ENCODE measurements at places on chromosomes 1 and 21.
A peak's percentile ranks its signal among the peaks of the same experiment; 100 is the strongest.

- DNase-seq = no peak
Measured at GRCh38 chr1:2271841-2272655, 43.9 kb downstream of the SKI start.

DNA sequence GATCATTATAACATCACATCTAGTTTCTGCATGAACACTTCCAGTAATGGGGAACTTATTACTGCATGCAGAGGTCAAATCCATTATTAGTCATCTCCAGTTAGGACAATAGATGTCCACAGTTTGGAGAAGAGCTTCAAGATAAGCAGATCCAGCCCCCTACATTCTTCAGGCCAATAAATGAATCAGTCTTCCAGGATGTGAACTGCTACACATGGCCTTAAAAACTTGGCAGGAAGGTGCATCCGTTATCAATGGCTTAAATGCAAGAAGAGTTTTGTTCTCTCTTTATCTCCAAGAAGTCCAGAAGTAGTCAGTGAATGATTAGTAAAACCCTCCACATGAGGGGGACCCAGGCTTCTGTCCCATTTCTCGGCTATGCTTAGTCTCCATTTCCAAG, 70.8 kb downstream of the DMRTA2 start:
- DNase-seq = no peak

DNA sequence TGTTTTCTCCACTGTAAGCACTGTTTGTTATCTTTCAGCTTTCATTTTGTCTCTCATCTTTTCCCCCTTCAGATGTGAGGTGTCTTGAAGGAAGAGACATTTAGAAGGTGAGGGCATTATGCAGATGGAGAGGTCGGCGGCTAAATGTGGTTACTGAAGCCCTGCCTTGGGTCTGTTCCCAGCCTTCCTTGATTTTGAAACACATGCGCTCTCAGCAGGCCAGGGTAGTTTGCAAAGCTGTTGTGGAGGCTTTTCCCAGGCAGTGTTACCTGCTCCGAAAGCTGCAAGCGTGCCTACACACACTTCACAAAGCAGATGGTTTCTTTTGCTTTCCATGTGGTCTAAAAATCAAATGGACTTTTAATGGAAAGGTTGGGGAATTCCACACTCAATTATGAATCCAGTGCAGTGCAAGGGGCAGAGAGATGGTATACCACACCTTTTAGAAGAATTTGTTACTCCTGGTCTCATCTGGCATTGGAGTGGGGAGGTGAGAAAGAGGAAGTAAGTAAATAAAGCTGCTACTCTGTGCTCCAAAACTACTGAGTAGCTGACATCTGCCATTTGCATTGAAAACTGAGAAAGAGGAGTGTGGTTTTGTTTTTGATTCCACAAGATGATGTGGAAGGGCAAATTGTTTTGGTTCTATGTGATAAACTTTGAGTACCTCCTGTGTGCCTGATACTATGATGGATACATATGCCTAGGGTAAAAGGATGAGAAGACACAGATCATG, 91.9 kb downstream of the NFIA start:
- DNase-seq = no peak

- peak; percentile 55 for DNase-seq
Measured at GRCh38 chr1:43704838-43705237, 2.5 kb upstream of the ST3GAL3 start.

DNA sequence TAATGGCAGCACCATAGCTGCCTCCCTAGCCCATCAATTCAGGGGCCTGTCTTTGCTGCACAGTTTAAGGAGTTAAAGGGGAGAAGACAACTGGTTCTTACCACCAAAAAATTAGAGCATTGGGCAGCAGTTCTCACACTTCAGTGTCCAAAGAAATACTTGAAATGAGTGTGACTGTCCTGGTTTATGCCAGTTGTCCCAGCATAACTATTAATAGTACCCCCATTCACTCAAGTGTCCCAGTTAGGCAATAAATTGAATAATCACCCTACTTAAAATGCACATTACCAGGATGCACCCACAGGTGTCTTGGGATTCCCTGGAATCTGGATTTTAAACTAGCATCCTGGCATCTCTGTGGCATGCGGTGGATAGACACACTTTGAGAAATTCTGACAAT, 51.1 kb downstream of the FAM163A start:
- DNase-seq = no peak

DNA sequence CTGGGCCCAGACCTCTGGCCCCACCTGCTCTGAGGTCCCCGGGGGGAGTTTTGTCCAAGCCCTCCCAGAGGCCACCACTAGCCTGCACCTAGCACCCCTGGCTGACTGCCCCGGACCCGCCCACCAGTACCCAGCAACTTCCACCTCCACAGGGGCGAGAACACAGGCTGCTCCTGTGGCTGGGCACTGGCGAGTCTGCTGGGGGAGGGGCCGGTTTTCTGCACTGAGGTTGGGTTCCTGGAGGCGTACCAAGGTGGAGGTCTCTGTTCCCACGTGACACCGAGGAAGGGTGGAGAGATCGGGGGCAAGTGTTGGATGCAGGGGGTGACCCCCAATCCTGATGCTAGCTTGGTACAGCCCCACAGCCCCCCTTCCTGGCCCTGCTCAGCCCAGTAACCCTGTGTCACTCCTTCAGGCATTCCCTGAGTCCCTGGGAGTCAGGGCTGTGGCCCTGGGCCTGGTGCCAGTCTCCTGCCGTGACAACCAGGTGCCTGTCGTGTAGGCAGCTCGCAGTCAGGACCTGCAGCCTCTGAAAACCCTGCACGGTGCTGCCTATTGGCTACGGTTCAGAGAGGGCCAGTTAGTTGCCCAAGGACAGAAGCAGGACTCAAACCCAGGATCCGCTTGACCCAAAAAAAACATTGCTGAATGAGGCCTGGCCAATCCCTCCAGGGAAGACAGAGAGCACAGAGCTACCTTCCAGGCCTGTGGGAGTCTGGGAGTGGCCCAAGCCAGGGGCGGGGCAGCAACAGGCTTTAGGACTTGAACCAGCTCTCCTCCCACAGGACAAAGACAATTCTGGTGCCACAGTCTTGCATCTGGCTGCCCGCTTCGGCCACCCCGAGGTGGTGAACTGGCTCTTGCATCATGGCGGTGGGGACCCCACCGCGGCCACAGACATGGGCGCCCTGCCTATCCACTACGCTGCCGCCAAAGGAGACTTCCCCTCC, 3.1 kb downstream of the ESPN start:
- DNase-seq = no peak

GRCh38 chr1:51558375-51558924, 39.4 kb upstream of the EPS15 start:
- peak; percentile 74 for DNase-seq

DNA sequence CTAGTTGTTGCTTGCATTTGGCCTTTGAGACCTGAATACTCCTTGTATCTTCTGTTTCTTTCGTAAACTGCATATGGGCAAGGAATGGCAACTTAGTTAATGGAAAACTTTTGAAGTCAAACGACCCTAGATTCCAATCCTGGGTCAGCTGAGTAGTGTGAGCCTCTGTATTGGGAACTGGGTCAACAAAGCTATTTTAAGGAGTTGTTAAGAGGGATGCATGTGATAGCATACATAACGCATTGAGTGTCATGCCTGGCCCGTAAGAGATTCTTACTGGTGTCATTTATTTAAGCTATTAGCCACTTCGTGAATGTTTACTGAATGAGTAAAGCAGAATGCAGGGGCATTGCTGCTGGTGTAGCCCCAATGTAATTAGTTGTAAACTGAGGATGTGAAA, 340.1 kb downstream of the PAPPA2 start:
- DNase-seq = no peak

DNA sequence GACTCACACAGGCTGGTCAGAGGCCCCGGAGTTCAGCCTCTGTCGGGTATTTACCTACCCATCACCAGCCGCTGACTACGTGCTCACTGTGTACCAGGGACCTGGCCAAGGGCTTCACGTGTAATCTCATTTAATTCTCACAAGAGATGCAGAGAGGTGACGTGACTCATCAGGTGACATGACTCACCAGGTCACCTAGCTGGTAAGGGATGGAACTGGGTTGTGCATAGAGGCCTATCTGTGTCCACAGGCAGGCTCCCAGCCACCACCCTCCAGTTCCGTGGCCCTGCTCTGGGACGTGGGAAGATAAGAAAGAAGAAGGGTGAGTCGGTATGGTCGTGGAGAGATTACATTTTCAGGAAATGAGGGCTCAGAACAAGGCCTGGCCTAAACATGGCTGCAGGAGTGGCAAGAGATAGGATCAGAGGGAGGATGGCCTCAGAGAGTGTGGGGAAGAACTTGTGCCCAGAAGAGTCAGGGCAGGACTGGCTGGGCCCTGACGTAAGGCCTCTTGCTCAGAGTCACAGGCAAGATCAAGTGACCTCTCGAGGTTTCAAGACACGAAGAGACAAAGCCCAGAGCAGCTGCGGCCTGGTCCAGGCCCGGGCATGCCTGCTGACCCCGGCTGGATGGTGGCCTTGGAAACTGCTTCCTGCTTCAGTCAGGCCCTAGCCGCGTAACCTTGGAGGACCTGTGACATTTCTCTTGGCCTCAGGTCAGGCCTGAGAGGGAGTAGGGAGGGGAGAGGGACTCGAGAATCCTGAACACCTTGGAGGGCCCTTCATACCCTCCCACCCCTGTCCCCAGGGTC, 52.7 kb upstream of the WASF2 start:
- peak; percentile 73 for DNase-seq

DNA sequence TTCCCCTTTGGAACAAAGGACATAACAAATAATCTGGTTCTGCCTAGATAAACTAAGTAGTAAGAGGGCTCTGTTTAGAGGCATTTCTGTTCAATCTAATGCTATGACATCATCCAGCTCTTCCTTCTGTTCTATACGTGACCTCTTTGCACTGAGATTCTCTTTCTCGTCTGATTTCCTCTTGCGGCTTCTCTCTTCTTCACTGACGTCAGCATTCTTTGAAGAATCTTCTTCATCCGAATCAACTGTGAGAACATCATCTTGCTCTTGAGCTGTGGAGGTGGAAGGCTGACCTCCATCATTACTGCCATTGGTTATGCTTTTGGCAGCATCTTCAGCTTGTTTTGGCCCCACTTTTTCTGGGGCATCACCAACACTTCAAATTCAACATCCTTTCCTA, 130.4 kb downstream of the HS2ST1 start:
- DNase-seq = no peak

DNA sequence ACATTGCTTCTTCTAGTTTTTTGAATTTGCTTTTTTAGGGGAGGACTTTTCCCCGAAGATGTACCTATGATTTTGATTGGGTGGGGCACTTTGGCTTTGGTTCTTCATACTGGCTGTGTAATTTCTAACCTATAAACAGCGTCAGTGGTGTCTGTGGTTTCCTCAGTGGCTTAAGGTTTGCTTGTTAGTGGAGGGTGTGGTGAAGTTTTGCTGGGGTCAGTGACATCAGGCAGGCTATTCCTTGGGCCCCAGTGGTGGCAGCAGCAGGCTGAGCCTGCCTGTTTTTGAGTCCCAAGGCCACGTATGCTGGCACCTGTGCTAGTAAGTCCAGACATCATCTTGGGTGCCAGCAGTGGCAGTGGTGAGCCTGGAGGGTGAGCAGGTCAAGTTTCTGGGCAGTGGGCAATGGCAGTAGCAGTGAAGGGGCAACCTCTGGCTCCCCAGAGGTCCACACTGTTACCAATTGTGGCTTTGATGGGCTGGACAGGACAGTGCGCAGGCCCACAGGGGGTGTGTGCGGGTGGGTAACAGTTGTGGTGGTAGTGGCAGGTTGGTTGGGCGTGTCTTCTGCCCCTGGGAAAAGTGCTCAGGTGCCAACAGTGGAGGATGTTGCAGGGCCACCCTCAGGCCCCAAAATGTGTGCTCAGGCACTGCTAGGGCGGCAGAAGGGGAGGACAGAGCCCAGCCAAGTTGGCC, 54.9 kb upstream of the B3GALT2 start:
- no peak for DNase-seq

DNA sequence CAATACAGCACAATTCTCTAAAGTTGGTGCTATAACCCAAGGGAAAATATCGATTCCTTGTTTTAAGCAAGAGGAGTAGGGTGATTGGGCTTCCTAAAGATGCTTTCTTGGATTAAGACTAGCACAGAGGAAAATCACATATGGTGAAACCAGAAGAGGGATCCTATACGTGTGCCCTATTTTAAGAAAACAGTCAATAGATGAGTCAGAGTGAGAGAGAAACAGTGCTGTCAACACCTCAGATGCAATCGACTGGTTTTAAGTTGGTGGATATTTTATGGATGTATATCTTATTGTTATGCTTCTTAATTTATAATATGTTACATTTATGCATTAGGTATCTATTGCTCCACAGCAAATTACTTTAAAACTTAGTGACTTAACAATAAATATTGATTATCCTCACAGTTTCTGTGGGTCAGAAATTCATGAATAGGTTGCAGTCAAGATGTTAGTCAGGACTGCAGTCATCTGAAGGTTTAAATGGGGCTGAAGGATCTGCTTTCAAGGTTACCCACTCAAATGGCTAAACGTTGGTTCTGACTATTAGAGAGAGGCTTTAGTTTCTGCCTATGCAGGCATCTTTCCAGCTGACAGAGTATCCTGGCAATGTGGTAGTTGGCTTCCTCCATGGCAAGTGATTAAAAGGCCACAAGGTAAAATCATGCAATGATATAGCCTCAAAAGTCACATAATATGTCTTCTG, 61.6 kb upstream of the DEPDC1 start:
- DNase-seq = no peak

DNA sequence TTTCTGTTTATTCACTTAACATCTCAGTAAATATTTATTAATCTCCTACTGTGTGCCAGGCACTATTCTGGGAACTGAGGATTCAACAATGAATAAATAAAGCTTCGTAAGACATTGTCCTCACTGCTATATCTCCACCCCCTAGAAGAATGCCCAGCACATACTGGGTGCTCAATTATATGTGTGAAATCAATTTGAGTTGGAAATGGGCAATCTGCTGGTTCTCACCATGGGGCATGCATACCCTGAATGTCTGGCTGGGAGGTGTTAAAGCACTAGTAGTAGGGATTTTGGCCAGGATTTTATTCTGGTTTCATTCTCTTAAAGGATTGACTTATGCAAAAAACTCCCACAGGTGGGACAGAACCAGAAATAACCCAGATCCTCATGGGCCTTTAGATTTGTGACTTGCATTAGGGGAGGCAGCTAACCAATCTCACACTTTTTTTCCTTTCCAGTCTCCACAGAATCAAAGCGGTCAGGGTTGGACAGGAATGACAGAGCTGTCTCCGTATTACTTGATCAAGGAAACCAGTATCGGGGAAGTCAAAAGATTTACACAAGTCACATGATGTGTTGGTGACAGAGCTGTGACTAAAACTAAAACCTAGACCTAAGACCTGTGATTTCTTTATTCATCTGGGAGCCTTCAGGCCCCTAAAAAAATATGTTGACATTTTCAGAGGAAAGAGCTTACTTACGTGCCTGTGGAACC, 12.8 kb downstream of the GFI1 start:
- no peak for DNase-seq

DNA sequence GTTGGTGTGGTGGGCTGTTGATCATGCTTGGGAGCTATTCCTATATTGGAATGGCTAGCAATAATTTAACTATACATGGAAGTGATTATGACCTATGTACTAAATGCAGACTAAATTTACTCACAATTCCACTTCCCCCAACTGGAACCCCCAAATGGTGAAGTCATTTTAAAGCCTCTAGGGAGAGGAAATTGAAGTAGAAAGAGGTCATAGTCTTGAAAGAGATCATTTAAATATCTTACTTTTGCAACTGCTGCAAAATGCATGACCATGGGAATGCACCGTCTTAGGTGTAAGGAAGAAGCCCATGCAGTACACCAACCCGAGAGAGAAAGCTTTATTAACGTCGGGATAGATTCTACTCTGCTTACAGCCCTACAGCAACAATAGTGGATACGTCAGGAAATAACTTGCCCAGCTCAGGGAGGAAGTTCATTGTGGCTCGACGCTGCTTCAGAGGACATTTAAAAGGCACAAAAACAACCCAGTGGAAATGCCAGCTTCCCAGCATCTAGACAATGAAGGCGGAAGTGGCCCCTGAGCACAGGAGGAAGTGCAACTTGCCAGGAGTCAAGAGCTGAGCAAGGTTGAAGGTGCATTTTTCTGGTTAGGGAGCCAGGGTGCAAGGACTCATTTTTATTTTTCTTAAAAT, 26.5 kb downstream of the CYYR1 start:
- no peak for DNase-seq
